NCI-H1105 (cell line): ENCODE measurements at places on chromosomes 7 and 10.

GRCh38 chr7:77404641-77405040, 11.5 kb downstream of the GSAP start:
- no peak for DNase-seq

- no peak for DNase-seq
Observed at GRCh38 chr10:93513091-93513490, 16.7 kb downstream of the CEP55 start.

DNA sequence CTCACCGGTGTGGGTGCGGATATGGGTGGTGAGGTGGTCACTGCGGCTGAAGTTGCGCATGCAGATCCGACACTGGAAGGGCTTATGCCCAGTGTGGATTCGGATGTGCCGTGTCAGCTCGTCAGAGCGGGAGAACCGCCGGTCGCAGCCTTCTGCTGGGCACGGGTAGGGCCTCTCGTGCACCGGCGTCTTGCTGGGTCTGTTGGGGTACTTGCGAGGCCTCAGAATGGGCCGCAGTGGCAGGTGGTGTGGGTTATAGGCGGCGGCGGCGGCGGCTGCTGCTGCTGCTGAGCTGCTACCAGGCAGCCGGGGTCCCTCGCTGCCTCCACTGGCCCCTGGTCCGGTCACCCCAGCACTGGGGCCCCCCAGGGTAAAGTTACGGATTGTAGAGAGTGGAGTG, 2.7 kb downstream of the EGR2 start:
- DNase-seq = no peak

DNA sequence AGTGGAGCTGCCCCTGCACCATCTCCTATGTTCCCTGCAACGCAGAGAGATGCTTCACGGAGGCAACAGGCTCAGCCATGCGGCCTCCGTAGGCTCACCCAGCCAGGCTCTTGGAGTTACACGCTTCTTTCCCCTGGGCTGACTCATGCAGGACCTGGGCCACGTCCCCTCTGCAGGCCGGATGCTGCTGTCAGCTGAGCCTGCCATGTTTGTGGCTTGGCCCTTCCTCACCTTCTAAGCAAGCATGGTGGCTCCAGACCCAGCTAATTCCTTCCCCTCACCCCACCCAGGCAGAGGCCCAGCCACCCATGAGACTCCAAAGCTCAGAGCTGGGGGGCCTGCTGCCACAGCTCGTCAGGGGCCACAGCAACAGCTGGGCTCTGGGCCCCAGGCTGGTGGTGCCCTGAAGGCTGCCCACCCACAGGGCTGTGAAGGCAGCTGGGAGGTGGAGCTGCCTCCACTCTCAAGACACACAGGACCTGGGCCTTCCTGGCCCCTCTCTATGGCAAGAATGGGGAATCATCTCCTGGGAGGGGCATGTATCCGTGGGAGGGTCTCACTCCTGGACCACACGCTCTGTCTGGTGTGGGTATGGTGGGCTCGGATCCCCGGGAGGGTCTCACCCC, 219.6 kb downstream of the ELFN1 start:
- no peak for DNase-seq

DNA sequence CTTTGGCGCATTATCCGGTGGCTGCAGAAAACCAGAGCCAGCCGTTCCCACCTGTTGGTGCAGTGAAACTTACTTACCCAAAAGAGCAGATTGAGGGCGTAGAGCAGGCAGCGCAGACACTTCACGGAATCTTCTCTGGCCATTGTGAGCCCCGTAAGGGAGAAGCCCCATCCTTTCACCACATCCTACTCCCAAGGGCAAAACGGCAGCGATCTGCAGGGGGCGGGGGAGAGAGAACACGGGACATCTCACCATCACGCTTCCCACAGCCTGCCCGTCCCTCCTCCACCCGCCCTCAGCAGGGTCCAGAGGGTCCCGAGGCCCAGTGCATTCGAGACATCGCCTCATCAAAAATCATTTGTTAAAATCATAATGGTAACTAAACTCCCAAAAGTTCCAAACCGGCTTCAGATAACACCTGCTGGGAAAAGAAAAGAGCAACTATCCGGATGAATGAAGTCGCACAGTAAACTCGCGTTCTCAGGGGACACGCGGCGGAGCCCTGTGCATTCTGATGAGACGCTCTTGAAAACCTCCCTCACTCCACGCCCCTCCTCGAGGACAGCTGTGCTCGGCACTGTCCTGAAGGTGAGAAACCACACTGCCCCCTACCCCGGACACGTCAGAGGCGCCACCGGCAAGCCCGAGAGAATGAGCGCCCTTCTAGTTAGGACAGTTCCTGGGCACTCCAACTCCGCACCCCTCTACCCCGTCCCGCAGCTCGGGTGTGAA, 1.2 kb downstream of the TSPAN12 start:
- no peak for DNase-seq

- no peak for DNase-seq
Observed at GRCh38 chr10:71973777-71974488, 9.7 kb downstream of the CHST3 start.

GRCh38 chr10:13784067-13784466, 197.3 kb downstream of the PRPF18 start:
- DNase-seq = no peak

- no peak for DNase-seq
Observed at GRCh38 chr10:24303522-24304310, 94.8 kb downstream of the KIAA1217 start.

DNA sequence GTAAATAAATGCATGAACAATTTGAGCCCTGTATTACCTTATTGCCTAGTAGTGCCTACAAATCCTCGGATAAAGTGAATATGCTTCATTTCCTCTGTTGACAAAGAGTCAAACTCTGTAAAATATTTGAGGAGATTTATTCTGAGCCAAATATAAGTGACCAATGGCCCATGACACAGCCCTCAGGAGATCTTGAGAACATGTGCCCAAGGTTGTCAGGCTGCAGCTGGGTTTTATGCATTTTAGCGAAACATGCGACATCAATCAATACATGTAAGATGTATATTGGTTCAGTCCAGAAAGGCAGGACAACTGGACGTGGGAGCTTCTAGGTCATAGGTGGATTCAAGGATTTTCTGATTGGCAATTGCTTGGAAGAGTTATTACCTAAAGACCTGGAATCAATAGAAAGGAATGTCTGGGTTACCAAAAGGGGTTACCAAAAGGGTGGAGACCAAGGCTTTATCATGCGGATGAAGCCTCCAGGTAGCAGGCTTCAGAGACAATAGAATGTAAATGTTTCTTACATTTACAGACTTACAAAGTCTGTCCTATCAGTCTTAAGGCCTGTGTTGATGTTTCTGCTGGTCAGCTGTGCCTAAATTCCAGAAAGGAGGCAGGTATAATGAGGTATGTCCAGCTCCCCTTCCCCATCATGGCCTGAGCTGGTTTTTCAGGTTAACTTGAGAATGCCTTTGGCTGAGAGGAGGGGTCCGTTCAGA, 220.1 kb upstream of the FZD1 start:
- no peak for DNase-seq

GRCh38 chr7:150514748-150515222, at the start of gene GIMAP7:
Gene GIMAP7 (plus strand): TSS chr7:150514872. CDS start chr7:150519975, 5,103 bp downstream.
- DNase-seq = no peak

GRCh38 chr7:14478834-14479510, 423.6 kb downstream of the DGKB start:
- DNase-seq = no peak

GRCh38 chr7:5420881-5421713, 2.5 kb downstream of the TNRC18 start:
- DNase-seq = no peak

GRCh38 chr7:69961436-69961835, 363.2 kb downstream of the AUTS2 start:
- DNase-seq = no peak

DNA sequence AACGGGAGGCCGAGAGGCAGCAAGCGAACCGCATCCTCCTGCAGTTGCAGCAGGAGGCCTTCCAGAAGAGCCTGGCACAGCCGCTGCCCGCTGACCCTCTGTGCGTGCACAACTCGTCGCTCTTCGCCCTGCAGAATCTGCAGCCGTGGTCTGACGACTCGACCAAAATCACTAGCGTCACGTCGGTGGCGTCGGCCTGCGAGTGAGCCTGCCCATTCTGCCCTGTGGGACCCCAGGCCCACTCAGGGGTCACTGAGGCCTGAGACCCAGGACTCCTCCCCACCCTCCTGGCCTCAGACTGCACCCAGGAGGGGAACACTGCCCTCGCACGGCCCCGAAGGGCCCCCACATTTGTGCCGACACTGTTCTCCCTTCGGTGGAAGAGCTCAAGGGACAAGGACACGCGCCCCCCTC, 5.6 kb downstream of the TLX1 start:
- no peak for DNase-seq

DNA sequence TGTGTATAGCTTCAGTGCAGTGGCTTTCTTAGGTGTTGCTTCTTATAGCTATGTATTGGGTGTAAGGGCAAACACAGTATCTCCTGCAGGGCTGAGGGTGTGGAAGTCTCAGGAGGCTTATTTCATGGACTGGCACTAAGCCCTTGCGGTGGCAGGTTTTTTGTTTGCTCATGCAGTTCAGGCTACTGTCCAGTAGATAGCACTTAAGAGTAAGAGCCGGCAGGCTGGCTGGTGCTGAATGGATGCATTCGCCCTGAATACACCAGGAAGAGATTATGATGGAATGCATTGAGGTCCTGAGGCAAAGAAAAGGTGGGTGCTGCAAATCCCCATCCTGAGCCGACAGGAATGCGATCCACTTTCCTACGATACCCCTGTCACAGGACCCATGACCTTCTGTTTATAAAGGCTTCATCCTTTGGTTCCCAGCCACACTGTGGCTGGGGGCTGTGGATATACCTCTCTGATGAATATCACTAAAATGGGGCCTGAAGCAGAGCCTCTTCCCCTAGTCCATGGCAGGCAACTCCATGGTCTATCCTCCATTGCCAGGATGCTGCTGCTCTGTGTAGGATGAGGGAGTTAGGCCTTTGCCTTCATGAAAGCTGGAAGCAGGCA, 44.9 kb downstream of the ANXA8 start:
- DNase-seq = no peak

DNA sequence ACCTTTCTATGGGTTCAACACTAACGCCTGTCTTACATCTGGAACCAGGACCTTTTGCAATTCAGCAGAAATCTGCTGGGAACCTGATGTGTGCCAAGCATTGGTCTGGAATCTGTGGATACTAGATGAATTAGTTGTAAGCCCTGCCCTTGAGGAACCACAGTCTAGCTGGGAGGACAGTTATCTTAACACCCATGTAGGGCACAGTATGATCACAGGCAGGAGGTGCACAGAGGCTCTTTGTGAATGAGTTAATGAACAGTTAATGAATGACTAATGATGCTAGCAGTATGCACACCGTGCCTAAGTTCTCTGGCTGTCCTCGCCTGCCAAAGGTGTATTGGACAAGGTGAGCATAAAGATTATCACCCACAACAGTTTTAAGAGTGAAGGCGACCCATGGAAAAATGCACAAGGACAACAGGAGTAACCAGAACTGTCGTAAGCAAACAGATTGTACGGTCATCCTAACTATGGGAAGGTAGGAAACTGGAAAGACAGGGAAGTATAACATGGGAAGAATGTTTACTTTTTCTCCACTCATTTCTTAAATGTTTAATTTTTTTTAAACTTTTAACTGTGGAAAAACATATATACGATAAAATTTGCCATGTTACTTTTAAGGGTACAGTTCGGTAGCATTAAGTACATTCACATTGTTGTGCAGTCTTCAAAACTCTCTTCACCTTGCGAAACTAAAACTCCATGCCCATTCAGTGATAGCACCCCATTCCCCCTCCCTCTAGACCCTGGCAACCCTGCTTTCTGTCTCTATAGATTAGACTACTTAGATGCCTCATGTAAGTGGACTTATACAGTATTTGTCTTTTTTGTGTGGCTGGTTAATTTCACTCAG, 139.9 kb downstream of the CXCL12 start:
- no peak for DNase-seq

DNA sequence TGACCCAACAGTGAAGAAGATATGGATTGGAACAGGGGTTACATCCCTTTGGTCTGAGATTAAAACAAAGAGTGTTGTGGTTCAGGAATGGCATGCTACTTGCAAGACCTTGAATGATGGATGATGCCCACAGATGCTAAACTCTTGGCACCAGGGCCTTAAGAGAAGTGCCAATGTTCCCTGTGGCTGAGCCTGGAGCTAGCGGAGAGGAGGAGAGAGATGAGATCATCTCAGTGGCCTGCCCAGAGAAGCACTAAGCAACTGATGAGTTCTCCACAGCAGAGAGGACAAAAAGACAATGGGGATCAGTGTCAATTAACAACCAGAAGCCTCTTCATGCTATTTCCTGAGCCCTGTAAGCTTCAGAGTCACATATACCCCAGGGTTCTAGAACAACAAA, 97.8 kb downstream of the ELAPOR2 start:
- no peak for DNase-seq

DNA sequence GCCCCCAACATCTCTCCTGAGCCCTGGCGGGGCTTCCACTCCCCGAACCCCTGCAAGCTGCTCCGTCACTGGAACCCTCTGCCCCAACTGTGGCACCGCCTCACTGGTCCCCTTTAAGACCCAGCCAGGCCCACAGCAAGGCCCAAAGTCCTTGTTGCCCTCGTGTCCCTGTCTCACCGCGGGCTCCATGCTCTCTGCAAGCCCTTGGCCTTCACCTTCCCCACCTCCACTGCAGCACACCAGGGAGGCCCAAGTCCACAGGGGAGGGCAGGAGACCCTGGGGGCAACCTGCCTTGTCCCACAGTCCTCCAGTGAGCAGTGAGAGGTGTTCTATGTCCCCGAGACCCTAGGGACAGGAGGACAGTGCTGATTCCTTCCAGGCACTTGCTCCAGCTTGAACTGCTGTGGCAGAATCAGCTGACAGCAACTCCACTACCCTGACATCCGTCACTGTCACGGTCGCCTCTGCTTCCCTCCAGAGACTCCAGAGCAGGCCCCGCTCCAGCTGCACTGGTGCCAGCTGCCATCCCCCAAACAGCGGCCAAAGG, 105.3 kb downstream of the CYTH3 start:
- DNase-seq = no peak

GRCh38 chr10:35639021-35639727, 2.9 kb downstream of the FZD8 start:
- DNase-seq = no peak

GRCh38 chr10:71823356-71823755, 27.7 kb downstream of the PSAP start:
- DNase-seq = no peak

- no peak for DNase-seq
Observed at GRCh38 chr10:282294-283139, 147.3 kb downstream of the ZMYND11 start.

- DNase-seq = no peak
Observed at GRCh38 chr10:49844775-49845595, 82.9 kb upstream of the OGDHL start.

DNA sequence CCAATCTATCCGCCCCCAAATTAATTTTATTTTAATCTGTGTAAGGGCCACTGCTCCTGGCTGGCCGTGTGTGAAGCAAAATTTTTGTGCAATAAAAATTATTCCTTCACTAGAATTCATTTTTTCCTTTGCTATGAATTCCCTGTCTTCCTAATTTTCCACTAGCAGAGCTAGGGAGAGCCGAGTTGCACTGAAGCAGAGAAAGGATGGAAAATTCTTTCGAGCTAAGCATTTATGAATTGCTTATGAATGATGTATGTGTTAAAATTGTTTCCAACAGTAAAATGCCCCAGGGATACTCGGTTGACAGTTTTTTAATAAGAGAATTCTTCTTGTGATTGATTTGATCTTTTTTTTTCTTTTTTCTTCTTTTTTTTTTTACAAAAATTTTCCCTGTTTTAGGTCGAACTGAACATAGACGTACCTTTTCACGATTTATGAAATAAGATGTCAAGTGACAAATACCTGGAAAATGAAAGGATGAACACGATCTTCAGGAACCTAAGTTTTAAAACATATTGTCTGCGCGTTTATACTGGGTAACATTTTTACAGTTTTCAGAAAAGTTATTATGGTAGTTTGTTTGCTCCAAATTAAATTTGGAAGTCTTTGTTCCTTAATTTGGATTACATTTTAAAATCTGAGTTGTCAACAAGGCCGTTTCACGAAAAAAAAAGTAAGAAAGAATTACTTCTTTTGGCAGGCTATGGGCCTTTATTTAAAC, 288.8 kb upstream of the NFE2L3 start:
- no peak for DNase-seq
